ENCODE measurements at places on chromosomes 5 and 9. TPM values are rescaled to one million over a fixed set of nuclear protein-coding genes. Genes with fewer than 3 reads are reported as not detected.

RNF44 gene
- total RNA-seq = 15.0 TPM

DNA sequence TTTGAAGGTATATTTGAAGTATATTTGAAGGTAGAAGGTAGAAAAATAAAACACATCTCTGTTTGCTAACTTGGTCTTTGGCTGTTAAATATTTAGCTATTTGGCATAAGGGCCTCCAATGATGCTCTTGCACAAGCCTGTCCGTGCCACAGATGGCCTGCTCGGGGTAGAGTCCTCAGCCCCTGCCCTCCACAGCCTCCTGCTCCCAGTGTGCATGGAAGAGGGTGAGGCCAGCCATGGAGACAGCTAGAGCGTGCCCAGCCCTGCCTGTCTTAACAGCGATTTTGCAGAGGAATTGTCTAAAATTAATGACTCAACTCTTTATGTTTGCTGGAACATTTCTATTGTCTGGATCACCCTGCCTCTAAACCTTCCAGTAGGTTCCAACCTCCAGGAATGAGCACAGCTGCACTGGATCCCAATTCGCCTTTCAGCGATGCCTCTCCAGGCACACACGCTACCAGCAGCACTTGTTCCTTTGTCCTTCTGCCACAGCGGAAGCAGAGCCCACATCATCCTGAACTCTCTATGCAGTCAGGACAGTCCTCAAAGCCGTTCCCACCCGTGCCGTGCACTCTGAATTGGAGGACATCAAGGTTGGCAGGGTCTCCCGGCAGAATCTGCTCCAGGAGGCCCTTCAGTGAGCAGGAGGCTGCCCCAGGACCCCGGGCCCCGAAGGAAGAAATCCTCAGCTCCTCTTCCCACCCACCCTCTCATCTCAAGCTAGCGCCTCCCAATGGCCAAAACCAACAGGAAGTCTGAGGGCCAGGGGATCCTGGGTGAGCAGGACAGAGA lies 254.0 kb upstream of the IRX1 start:
- no peaks in the 10 kb centered on the region for H3K27me3 ChIP-seq
- no peak overlapping the region for H3K4me3 ChIP-seq
- H3K27ac ChIP-seq = no peak overlapping the region
- no peaks in the 10 kb centered on the region for H3K4me1 ChIP-seq
- no peaks in the 10 kb centered on the region for H3K36me3 ChIP-seq

ZNF883 gene
- 3.0 TPM for total RNA-seq

DNA sequence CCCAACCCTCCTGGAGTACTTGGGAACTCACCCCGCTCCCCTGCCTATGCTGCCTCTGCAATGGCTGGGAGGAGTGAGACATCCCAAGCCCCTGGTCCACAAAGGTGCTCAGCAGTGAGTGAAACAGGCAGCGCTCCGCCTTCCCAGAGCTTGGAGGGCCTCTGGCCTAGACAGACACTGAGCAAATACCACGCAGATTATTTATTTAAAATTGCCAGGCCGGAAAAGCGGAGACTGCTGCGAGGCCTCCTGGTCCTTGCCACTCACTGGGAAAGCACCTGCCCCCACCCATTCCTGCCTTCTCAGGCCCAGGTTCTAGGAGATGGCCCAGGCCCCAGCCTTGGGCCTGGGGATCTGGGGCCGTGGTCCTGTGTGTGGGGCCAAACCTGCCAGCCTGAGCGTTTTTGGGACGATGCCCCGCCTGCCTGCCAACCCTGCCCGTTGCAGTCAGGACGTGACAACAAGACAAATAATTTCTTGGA lies 17.4 kb downstream of the FGF18 start:
- H3K27me3 ChIP-seq = no peaks in the 10 kb centered on the region
- H3K36me3 ChIP-seq = no peaks in the 10 kb centered on the region
- no peak for DNase-seq
- no peak overlapping the region for H3K4me3 ChIP-seq
- no peaks in the 10 kb centered on the region for H3K4me1 ChIP-seq

- peaks cover 25% of the 10 kb centered on the region for H3K36me3 ChIP-seq
- DNase-seq = peak; percentile 63
- peak overlapping the region; percentile 77 for H3K27ac ChIP-seq
Measured at GRCh38 chr9:93121316-93122241, 12.5 kb downstream of the NINJ1 start.

AGXT2 gene
- total RNA-seq = not detected

DNA sequence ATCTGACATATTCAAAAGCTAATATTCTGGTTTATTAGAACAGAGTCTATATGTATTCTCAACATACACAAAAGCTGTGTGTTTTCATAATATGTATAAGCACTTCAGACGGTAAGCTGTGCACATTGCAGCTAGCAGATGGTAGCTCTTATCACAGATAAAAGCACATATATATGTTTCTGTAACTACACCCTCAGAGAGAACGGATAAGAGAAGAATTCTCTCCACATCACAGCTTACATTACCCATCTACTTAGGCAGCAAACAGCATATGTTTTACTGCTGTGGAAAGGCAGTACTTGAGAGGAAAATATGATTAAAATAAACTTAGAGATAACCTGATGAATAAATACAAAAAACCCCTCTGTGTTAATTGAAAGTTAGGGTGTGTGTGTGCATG lies 450.9 kb upstream of the ZNF608 start:
- H3K4me3 ChIP-seq = no peak overlapping the region
- no peak overlapping the region for H3K27ac ChIP-seq
- H3K27me3 ChIP-seq = no peaks in the 10 kb centered on the region
- H3K36me3 ChIP-seq = no peaks in the 10 kb centered on the region
- peaks cover 40% of the 10 kb centered on the region for H3K4me1 ChIP-seq

DNA sequence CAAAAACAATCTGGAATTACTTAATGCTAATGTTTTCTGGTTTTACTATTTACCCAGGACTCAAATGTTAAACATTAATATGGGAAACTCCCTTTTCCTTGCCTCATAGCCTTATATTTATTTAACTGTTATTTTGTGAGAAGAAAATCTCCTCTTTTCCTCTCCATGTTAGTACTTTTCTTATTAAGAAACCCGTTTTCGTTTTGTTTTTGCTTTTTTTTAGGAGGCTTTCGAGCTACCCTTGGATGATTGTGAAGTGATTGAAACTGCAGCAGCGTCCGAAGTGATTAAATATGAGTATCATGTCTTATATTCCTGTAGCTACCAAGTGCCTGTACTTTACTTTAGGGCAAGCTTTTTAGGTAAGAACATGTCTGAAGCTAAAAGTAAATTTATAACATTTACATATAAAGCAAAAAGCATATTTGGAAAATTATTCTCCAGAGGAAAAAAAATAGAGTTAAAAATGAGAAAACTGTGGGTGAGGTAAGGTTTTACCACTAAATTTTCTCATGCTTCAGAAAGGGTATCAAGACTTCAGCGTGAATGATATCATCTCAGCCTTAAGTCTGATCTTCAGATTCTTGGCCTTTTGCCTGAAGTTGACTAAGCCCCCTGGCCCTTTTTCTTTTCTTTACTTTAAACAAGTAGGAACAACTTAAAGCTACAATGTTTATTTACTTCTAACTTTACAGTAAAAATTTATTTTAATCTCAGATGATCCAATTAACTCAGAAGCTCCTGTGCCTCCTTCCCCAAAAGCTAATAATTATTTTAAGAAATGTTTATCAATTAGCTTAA lies 113.8 kb downstream of the RPS23 start:
- no peaks in the 10 kb centered on the region for H3K36me3 ChIP-seq
- H3K27me3 ChIP-seq = no peaks in the 10 kb centered on the region
- no peak overlapping the region for H3K4me3 ChIP-seq
- H3K27ac ChIP-seq = peak overlapping the region; percentile 66
- H3K4me1 ChIP-seq = peaks cover 19% of the 10 kb centered on the region

NOL6 gene
- 9.9 TPM for total RNA-seq

- DNase-seq = no peak
- no peak overlapping the region for H3K27ac ChIP-seq
- no peaks in the 10 kb centered on the region for H3K27me3 ChIP-seq
Measured at GRCh38 chr9:137725598-137725997, 106.8 kb downstream of the EHMT1 start.

GRCh38 chr5:154776167-154776566 lies 21.0 kb downstream of the LARP1 start:
- no peak overlapping the region for H3K27ac ChIP-seq
- H3K27me3 ChIP-seq = no peaks in the 10 kb centered on the region
- no peaks in the 10 kb centered on the region for H3K36me3 ChIP-seq
- peaks cover 93% of the 10 kb centered on the region for H3K4me1 ChIP-seq

- no peaks in the 10 kb centered on the region for H3K27me3 ChIP-seq
- no peaks in the 10 kb centered on the region for H3K36me3 ChIP-seq
- H3K27ac ChIP-seq = no peak overlapping the region
- no peaks in the 10 kb centered on the region for H3K4me1 ChIP-seq
Measured at GRCh38 chr5:173733021-173733420, 116.6 kb upstream of the BOD1 start.

GRCh38 chr5:16578474-16578883 lies 38.3 kb downstream of the RETREG1 start:
- DNase-seq = no peak
- H3K36me3 ChIP-seq = no peaks in the 10 kb centered on the region
- no peaks in the 10 kb centered on the region for H3K27me3 ChIP-seq
- H3K4me1 ChIP-seq = peaks cover 33% of the 10 kb centered on the region

DNA sequence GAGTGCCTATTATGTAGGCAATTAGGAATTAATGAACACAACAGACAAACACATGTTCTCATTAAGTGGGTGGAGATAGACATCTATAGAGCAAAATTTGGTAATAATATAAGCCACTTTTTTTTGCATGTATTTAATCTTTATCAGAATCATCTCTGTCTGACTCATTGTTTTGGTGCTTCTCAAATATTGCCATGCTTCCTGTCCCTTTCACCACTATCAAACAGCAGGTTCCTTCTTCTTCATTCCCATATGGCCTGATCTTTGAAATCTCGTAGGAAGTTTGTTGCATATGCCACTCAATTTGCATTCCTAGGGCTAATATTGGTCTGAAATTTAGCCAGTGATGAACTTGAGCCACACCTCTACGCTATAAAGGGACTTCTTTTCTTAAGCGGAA lies 128.9 kb upstream of the SPEF2 start:
- DNase-seq = no peak
- H3K36me3 ChIP-seq = no peaks in the 10 kb centered on the region
- H3K4me1 ChIP-seq = no peaks in the 10 kb centered on the region
- no peak overlapping the region for H3K4me3 ChIP-seq
- H3K27me3 ChIP-seq = no peaks in the 10 kb centered on the region
- H3K27ac ChIP-seq = no peak overlapping the region

- no peak overlapping the region for H3K27ac ChIP-seq
- no peaks in the 10 kb centered on the region for H3K36me3 ChIP-seq
- H3K27me3 ChIP-seq = no peaks in the 10 kb centered on the region
Measured at GRCh38 chr9:115357821-115358220, 239.9 kb upstream of the TNC start.

DNA sequence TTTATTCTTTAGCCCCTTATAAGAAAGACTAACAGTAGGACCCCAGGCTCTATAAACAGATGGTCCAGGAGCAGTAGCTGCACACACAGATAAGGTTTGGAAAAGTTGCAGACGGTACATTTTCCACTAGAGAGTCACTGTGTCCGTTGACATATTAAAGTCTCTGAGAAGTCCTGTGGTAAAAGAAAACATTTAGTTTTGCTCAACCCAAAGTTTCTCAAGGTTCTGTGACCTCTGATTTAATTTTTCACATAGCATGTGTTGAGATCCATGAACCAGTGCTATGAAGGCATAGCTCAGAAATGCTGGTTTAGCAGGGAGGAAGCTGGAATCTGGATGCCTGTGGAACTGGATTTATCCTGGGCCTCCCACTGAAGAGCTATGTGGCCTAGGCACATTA lies 62.7 kb upstream of the RASEF start:
- H3K27ac ChIP-seq = no peak overlapping the region
- no peaks in the 10 kb centered on the region for H3K4me1 ChIP-seq
- no peak for DNase-seq
- H3K4me3 ChIP-seq = no peak overlapping the region
- no peaks in the 10 kb centered on the region for H3K27me3 ChIP-seq
- H3K36me3 ChIP-seq = no peaks in the 10 kb centered on the region

DNA sequence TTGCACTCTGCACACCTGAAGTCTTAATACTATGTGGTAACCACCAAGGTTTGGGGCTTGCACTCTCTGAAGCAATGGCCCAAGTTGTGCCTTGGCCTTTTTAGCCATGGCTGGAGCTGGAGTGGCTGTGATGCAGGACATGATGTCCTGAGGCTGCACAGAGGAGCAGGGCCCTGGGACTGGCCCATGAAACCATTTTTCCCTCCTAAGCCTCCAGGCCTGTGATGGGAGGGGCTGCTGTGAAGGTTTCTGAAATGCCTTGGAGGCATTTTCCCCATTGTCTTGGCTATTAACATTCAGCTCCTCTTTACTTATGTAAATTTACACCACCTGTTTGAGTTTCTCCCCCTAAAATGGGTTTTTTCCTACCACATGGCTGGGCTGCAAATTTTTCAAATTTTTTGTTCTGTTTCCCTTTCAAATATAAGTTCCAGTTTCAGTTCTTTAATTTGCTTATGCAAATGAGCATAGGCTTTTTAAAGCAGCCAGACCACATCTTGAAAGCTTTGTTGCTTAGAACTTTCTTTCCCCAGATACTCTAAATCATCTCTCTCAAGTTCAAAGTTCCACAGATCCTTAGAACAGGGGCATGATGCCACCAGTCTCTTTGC lies 237.4 kb upstream of the DMAC1 start:
- no peak overlapping the region for H3K27ac ChIP-seq
- H3K27me3 ChIP-seq = no peaks in the 10 kb centered on the region
- H3K36me3 ChIP-seq = no peaks in the 10 kb centered on the region
- no peak for DNase-seq

DNA sequence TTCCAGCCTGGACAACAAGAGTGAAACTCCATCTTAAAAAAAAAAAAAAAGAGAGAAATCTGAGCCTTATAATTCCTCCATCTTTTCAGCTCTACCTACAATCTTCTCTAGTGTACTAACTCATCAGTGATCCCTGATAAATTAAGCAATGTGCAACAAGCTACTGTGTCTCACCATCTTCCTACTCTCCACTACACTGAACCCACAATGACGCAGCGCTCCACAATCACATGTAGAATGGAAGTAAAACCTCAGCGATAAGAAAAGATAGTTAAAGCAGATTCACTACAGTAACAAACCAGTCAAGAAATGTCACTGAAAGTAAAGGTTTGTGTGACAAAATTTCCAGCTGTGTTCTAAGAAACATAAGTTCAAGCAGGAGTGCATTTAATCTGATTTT lies 13.5 kb downstream of the ABCA1 start:
- DNase-seq = no peak
- peaks cover 95% of the 10 kb centered on the region for H3K4me1 ChIP-seq
- H3K27me3 ChIP-seq = no peaks in the 10 kb centered on the region
- no peak overlapping the region for H3K27ac ChIP-seq
- no peaks in the 10 kb centered on the region for H3K36me3 ChIP-seq

- peaks cover 44% of the 10 kb centered on the region for H3K4me1 ChIP-seq
- DNase-seq = no peak
- no peak overlapping the region for H3K4me3 ChIP-seq
- H3K36me3 ChIP-seq = no peaks in the 10 kb centered on the region
- no peaks in the 10 kb centered on the region for H3K27me3 ChIP-seq
- H3K27ac ChIP-seq = peak overlapping the region; percentile 79
Measured at GRCh38 chr5:170312301-170312595, 14.7 kb upstream of the LCP2 start.

GRCh38 chr5:14399054-14399692 lies 182.4 kb upstream of the OTULINL start:
- H3K4me3 ChIP-seq = no peak overlapping the region
- H3K27me3 ChIP-seq = no peaks in the 10 kb centered on the region
- peaks cover 30% of the 10 kb centered on the region for H3K36me3 ChIP-seq
- H3K27ac ChIP-seq = no peak overlapping the region
- no peaks in the 10 kb centered on the region for H3K4me1 ChIP-seq
